ENCODE measurements at places on chromosomes 3 and 15.

DNA sequence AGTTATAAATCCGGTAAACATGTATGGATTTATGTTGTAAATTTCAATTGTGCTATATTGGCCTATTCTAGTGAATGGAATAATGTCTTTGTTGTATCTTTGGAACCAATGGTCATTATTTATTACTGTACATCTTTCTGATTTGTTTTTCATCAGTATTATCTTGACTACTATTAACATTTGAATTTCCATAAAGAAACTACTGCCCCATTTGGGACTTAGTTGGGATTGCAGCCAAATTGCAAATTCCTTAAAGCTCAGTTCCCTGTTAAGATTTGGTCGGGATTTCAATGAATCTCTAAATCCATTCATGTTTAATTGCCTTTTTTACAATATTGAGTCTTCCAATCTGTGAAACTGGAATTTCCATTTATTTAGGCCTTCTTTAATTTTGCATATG is 822.4 kb upstream of the CADM2 start:
- no peak for DNase-seq

DNA sequence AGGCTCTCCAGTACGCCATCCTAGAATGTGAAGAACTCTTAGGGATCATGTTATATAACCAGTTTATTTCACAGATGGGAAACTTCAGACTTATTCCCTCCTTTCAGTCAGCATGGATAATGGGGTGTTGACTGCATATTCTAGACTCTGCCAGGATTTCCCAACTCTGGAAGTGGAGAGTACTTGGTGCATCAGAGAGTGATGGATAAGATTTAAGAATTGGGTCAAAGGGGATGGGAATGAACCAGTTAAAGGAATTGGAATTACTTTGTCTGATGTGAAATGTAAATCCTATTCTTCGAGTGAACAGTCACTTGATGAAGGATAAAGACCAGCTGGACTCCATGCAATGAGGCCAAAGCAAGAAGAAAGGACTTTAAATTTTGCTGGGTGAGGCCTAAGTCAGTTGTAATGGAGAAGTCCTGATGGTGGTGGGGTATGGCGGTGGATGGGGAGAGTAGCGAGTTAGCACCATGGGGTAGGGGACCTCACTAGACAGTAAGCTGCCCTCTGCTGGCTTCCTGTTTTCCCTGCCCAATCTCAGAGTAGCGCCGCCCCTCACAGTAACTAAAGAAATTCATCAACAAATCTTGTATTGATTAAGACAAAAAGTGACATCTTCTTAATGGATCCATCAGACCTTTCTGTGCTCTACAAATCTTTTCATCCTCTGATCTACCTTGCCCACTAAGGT is 7.3 kb upstream of the CACNA1D start:
- no peak for DNase-seq

DNA sequence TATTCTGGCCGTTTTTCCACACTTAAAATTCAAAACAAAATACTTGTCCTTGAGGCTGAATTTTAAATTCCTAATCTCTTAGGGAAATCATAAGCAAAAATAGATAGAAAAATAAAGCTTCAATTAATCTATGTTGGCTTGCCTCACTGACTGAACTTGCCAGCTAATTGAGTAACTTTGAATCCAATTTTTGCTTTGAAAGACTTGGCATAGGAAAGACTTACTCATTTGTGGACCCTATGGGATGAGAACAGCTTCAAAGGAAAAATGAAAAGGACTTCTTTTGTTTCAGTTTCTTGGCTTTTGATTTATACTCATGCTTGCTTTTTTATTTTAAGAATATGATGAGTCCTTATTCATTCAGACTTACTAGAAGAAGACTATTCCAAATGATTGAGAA is 370.7 kb upstream of the RARB start:
- DNase-seq, result no peak

DNA sequence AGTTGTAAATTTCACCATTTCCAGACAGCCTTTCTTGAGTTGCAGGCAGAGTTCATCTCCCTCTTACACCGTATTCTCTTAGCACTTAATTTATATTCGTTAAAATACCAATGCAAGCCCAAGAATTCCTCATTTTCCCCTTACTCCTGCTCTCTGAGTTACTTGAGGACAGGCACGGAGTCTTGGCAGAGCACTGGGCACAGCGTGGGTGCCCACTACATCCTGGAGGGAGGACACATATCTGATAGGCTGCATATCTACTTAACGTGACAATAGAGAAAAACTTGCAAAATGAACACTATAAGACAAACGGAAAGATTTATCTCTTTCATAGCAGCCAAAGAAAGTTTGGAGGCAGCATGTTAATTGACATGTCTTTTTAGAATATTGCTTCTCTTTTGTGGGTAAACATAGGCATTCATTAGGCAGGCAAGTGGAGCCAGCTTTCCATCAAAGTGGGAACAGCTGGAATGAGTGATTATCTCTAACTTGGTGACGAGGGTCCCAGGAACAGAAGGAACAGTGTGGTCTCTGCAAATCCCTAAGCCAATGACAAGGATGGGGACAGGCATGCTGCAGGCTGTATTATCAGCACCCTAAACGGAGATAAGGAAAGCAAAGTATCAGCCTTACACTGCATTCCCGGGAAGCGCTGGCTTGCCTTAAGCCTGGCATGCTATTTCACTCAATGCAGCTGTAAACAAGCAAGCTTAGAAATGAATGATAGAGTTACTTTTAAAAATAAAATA is 116.5 kb downstream of the RTP4 start:
- no peak for DNase-seq

GRCh38 chr3:17028363-17028762 is 143.6 kb downstream of the PLCL2 start:
- no peak for DNase-seq

GRCh38 chr3:191253089-191253799 is 54.2 kb downstream of the OSTN start:
- DNase-seq, result no peak

DNA sequence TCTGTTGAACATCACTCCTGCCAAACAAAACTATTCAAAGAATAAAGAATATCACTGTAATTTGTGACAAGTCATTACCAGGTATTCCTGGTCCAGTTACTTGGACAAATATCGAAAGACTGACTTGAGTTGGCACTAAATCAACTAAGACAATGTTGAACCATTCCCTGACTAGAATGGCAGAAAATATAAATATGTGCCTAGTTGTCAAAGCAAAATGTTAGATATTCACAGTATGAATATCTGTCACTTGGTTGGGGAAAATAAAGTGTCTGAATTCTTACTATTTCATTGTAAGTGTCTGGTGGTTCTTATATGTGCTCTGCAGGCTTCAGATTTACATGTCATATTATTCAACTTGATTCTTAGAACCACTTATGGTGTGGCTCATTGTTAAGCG is 470.2 kb downstream of the NAALADL2 start:
- no peak for DNase-seq

- no peak for DNase-seq
Observed at GRCh38 chr3:150844484-150844883, 60.8 kb downstream of the MINDY4B start.

DNA sequence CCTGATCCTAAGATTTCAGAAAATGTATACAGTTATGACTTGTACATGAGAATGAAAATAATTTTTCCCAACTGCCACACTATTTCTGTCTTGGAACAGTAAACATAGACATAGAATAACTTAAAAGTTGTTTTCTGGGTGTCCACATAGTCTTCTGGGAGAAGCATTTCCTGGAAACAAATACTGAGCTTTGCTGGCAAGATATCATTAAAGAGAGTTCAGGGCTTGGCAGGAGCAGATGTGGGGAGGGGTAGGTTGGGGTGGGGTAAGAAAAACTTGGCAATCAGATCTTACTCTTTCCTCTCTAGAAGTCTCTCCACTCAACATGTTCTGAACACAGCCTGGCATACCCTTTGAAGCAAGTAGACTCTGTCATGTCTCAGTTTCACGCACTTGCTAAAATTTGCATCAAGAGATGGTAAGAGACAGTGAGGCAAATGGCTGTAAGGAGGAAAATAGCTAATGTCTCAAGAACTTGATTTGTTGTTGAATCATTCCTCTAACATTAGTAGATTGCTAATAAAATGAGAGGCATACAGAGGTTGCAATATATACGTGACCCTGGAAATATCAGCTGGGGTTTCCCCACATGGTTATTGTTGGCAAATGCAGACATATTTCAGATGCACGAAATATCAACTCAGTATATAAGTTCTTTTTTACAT is 27.3 kb upstream of the ABI3BP start:
- no peak for DNase-seq

DNA sequence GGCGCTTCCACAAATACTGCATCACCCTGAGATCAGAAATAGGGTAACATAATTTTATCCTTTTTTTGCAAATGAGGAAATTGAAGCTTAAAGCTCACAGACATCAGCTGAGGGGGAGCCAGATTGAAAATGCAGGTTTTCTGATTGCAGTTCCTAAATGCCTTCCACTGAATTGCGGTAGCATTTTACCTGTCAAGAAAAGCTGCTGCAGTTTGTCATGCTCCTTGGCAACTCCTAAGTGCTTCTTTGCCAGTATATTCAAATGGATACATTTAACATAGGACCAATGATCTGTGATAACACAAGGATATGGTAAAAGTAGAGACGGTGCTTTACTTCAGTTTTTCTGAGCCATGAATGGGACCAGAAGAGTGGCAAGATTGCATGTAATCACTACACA is 50.5 kb downstream of the SPATA16 start:
- no peak for DNase-seq

- no peak for DNase-seq
Observed at GRCh38 chr3:142226474-142226873, 1.1 kb upstream of the GK5 start.

DNA sequence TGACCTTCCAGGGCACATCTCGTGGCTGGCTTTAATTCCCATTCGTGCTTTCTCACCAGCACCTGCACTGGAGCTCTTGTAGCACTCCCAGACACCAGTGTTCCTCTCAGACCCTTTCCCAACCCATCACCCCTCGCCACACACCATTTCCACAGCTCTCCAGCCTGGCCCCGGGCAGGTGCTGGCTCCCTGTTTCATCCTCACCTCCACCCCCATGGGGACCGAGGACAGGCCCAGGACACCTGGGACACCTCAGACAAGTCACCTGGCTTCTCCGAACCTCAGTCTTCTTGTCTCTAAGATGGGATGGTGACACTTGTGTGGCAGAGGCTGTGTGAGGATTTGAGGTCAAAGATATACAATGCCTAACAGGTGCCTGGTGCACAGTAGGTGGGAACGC is 27.4 kb upstream of the GP9 start:
- DNase-seq, result no peak

GRCh38 chr15:50024281-50024680 is 94.8 kb downstream of the ATP8B4 start:
- DNase-seq, result no peak

- DNase-seq, result no peak
Observed at GRCh38 chr15:69016021-69016595, 1.6 kb downstream of the NOX5 start.

- DNase-seq, result no peak
Observed at GRCh38 chr3:147613725-147614124, 204.6 kb downstream of the ZIC1 start.

DNA sequence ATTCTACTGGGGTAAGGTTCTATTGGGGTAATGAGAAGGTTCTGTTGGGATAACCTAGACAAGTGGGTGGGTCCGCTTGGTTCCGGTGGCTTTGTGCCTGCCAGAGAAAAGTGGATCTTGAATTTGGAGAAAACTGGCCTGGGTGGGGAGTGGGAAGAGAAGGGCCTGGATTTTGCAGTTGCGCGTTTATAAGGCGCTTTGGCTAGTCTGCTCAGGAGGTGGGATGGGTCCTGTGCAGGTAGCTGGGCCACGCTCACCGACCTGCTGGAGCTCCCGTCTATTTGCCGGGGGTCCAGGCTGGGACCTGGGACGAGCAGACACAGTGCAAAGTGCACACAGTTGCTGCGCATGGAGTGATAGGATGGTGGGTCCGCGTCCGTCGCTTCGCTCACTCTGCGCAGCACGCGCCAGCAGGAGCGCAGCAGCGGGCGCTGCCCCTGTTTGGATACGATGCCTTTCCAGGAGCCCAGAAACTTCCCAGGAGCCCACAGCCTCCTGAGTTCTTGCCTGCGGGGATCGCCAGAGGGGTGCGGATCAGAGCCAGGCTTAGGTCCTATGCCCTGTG is 1.3 kb upstream of the AP3B2 start:
- DNase-seq, result no peak

DNA sequence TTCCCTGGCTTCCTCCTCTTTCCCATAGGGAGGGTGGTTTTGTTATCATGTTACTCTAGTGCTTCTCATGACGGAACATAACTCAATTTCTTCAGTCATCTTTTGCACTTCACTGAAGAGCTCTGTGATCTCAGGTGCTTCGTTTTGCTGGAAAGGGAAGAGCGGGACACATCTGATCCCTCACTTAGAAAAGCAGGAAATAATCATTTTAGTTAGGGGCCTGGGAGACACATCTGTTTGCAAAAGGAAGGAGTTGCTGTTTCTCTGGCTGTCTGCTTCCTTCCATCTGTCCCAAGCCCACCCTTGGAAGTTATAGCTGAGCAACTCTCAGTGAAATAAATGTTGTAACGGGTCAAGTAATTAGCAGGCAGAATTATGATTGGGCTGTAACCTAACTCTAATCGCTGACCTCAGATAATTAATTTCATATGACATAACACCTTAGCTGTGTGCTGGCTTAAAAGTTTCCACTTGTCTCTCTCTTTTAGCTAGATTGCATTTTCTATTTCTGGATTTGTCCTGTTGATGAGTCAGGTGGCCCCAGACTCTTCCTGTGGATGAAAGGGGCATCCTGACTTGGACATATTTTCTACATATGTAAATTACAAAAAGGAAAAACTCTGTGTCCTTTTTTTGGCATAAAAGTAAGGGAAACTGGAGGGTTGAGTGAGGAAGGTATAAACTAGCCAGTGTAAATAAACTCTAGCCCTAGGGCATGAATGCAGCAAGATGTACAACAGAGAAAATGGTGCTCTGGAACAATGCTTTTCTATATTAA is 11.0 kb upstream of the FILIP1L start:
- no peak for DNase-seq

- no peak for DNase-seq
Observed at GRCh38 chr3:85740561-85740960, 781.8 kb downstream of the CADM2 start.

GRCh38 chr15:27707257-27707656 is 391.9 kb downstream of the OCA2 start:
- DNase-seq, result no peak

DNA sequence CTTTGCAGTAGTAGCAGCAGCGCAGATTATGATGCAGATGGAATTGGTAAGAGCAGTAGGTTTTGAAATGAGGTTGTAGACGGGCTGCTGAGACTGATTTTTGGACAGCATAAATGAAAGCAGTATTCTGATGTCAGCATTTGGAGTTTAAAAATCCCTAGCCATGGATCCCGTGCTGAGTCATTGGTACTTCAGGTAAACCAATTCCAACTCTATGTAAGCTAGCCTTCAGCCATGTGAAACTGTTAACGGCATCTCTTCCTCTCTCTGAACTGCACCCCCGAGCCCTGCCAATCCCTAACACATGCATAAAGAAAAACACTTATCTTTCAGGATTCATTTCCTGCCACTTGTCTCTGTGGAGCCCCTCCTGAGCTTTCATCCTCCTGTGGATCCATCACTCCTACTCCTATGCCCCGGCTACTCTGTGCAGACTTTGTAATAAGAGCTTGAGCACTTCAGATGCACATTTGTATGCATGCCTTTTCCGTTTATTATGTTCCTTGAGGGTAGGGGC is 119.0 kb downstream of the AKAP13 start:
- no peak for DNase-seq

- DNase-seq, result no peak
Observed at GRCh38 chr3:72614394-72615074, 233.7 kb downstream of the SHQ1 start.
